M059J (cell line): ENCODE measurements at places on chromosomes 12 and 14. TPM values are rescaled to one million over a fixed set of nuclear protein-coding genes. Genes with fewer than 3 reads are reported as not detected.

Gene MUCL1
- not detected in 2 replicates for total RNA-seq

Gene RPL6
- total RNA-seq: 1,212 and 1,298 TPM in 2 replicates

Gene KRT5
- not detected in 2 replicates for total RNA-seq

Gene AQP2
- total RNA-seq: not detected in 2 replicates
